ENCODE measurements at places on chromosomes 2 and 18.

GRCh38 chr18:32339045-32339444, 131.6 kb downstream of the GAREM1 start:
- no peak for DNase-seq

- no peak for DNase-seq
Measured at GRCh38 chr2:199940373-199940772, 14.9 kb downstream of the TYW5 start.

GRCh38 chr2:216932113-216932862, 72.4 kb upstream of the TNP1 start:
- DNase-seq: no peak

DNA sequence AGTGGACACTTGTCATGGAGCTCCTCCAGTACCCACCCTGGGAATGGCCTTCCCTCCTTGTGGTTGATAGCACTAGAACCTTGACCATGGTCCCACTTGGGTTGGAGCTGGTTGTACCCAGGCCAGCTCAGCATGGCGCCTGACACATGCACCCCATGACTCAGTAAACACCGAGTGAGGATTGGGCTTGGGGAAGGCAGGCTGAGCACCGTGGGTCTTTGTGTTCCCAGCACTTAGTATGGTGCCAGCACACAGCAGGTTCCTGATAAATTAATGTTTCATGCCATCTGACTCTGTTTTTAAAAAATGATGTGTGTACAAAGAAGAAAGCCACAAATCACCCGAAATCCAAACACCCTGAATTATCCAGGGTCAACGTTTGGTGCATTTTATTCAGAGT, 69.8 kb downstream of the CIB4 start:
- no peak for DNase-seq

Measured in CD4-positive, alpha-beta T cell (primary cell).